ENCODE measurements at places on chromosomes 16 and 17.

DNA sequence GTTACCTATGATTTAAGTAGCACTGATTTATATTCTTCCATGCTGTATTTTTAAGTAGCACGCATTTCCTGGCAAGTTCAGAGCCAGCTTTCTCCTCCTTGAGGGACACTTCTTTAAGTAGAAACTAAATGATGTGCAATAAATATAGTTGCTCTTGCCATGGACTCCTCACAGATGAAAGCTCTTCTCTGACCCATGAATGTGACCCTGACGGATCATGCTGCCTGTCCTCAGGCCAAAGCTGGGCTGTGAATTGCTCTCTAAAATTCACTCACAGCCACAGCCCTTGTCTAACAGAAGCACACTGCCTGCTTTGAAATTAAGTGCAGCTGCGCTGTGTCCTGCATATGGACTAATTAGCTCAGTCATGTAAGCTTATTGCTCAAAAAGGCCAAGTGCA lies 438.8 kb downstream of the PMP22 start:
- DNase-seq, result no peak

DNA sequence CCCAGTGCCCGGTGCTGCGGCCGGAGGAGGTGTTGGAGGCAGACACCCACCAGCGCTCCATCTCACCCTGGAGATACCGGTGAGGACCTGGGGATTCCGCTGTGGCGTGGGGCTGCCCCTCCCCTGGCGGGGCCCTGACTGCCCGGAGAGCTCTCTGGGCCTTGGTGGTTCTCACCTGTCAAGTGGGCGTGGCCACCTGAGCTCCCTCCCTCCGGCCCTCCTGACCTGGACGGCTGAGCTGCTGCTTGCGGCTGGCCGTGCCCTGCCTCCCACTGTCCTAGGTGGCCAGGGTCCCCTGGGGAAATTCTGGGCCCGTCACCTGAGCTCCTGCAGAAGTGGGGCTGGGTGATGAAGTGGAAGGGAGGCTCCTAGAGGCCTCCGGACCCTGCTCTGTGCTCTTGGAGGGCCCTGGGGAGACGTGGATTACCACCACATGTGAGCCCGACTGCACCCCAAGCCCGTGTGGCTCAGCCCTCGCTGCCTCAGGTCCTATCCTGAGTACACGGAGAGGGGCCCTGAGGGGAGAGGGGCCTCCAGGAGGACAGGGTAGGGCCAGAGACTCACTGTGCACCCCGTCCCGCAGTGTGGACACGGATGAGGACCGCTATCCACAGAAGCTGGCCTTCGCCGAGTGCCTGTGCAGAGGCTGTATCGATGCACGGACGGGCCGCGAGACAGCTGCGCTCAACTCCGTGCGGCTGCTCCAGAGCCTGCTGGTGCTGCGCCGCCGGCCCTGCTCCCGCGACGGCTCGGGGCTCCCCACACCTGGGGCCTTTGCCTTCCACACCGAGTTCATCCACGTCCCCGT lies 1.1 kb downstream of the IL17C start:
- no peak for DNase-seq

GRCh38 chr16:62298600-62298999 lies 262.4 kb upstream of the CDH8 start:
- no peak for DNase-seq

GRCh38 chr17:71966459-71967313 lies 154.1 kb upstream of the SOX9 start:
- no peak for DNase-seq

DNA sequence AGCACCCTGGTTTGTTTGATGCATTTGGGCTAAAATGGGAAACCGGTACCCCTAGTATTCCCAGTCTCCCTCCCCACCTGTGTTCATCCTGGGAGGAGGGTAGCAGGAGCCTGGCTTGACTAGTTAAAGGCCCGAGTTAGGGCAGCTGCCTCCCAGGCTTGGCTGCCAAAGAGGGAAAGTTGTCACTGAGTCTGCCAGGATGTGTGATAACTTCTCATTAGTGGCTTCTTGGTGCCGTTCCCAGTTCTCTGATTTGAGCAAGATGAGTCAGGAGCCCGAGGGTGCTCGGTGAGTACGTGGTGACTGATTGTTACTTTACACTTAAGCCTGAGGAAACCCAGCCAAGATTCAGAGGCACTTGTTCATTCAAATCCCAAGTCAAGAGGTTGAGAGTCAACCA lies 2.5 kb downstream of the KRT32 start:
- no peak for DNase-seq

GRCh38 chr17:74201948-74202347 lies 1.5 kb upstream of the RPL38 start:
- DNase-seq, result no peak
